NCI-H526 treated with DMSO at 0.1 percent for 48 hours (cell line): ENCODE measurements at places on chromosomes 6 and 20.

DNA sequence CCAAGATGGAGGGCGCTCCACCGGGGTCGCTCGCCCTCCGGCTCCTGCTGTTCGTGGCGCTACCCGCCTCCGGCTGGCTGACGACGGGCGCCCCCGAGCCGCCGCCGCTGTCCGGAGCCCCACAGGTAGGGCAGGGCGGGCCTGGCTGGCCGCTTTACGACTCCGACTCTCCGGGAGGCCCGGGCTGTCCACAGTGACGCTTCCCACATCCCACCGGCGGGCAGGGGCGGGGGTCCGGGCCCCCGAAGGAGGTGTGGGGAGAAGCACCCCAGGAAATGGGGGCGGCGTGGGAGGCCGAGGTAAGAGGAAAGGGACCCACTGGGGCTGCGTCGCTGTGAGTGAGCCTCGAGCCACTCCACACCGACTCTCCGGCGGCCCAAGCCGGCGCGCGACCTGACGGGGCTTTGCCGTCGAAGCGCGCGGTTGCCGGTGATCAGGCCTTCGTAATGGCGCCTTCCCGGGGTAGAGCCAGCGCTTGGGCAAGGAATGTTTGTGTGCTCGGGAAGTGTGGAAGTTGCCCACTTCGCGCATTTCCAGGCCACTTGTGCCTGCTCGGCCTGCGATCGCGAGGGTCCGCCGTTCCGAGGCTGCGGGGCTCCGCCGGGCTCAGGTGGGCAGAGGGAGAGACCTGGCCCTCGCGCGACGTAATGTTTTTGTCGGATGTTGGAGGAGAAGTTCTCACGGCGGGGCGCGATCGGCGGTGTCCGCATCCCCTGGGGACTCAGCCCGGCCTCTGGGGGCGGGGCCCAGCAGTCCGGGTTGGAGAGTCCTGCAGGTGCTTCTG lies 427 bp downstream of the GINM1 start:
- peak; percentile 32 for DNase-seq

GRCh38 chr20:4788314-4788713 lies 66.6 kb downstream of the PRND start:
- DNase-seq: no peak

GRCh38 chr6:31575335-31575901 lies at the start of gene TNF:
TNF (plus strand) TSS chr6:31575565; CDS start chr6:31575742, 177 bp downstream.
- no peak for DNase-seq

- DNase-seq: no peak
These were observed 419.6 kb upstream of the MARCKS start for GRCh38 chr6:113437566-113437965.

- no peak for DNase-seq
These were observed 58.5 kb upstream of the FNDC1 start for GRCh38 chr6:159110748-159111147.

GRCh38 chr6:31037682-31038081 lies 27.4 kb downstream of the MUC22 start:
- no peak for DNase-seq

GRCh38 chr6:22284666-22285065 lies 12.2 kb downstream of the PRL start:
- DNase-seq: no peak

- no peak for DNase-seq
These were observed 21.0 kb downstream of the KCNK5 start for GRCh38 chr6:39208223-39208739.

DNA sequence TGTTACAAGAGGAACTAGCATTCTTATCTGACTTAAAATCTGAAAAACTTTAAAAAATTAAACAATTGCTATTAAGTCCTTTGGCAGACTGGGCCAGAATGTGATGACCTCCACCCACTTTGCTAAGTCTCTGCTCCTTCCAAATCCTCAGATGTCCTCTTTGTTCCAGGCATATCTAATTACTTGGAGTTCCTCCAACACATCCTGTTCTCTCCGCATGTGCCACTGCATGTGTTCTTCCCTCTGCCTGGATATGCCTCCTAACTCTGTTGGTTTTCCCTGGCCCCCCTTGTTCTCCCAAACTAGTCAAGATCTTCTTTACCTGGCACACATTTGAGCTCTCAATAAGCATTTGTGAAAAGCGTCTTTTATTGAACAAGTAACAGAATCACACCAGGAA lies 23.1 kb downstream of the ELOVL2 start:
- DNase-seq: no peak

DNA sequence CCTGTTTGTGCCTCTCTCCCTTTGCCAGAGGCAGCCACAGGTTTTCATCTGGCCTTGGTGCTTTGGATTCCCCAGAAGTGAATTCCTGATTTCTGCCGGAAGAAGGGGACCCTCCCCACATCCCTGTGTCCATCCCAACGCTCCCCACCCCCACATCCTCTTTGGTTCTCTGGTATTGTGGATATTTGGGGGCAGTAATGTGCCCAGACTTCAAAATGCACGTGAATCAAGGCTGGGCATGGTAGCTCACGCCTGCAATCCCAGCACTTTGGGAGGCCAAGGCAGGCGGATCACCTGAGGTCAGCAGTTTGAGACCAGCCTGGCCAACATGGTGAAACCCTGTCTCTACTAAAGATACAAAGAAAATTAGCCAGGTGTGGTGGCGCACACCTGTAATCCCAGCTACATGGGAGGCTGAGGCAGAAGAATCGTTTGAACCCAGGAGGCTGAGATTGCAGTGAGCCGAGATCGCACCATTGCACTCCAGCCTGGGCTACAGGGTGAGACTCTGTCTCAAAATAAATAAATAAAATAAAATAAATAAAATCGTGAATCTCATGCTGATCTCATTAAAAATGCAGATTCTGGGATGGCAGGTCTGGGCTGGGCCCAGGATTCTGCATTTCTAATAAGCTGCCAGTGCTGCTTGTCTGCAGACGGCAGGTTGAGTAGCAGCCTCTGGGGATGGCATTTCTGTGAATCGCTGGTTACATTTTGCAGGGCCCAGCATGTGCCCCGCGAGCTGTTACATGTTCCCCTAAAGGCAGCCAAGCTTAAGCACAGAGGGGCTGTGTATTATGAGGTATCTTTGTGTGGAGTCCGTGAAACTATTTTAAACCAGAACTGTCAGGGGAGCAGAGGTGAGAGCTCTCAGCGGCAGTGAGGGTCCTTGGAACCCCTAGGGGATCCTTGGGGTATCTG lies 49.0 kb downstream of the SYNJ2 start:
- no peak for DNase-seq
